ENCODE measurements at places on chromosomes 7 and 10.

DNA sequence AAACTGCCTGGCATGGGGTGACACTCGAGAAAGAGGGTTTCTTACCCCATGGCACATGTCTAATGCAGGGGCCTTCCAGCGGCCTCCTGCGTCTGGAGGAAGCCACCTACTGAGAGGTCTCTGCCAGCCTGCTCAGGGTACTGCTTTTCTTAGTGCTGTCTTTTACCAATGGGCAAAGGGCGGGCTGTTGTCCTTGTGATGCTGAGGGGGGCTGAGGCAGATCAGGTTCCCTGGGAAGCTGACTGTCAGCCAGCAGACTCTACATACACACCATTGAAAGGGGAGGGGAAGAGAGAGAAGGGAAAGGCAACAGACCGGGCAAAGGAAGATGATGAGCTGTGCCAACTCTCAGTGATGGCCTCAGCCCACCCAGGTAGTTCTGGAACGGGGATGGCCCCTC is 48.7 kb downstream of the COL13A1 start:
- DNase-seq: no peak

DNA sequence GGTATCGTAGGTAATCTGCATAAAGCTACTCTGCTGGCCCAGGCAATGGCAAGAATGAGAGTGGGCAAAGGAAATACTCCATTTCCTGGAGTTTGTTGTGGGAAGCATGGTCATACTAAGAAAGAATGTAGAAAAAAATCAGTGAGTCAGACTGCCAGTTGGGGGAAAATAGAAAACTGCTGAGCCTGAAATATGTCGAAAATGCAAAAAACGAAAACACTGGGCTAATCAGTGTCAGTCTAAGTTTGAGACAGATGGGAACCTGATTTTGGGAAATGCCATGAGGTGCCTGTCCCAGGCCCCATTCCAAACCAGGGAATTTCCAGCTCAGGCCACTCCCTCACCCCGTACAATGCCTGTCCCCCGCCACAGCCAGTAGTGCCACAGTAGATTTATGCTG is 150.0 kb downstream of the ZNF33B start:
- DNase-seq: no peak

DNA sequence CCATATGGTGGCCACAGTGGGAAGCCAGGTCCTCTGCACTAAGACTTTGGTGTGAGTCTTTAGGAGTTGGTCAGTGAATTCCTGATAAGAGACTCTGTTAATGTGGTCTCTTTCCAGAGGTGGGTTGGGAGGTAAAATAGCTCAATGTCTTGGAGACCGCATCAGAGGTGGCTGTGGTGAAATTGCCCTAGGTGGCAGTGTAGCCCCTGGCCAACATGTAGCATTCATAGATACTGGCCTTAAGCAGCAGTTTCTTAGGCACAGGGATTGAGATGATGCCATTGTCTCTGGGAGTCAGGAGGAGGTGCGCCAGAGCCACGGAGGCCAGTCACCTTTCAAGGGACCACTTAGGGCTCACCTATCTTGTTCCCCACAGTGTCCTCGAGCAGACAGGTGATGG is 202.8 kb downstream of the CREB5 start:
- no peak for DNase-seq

DNA sequence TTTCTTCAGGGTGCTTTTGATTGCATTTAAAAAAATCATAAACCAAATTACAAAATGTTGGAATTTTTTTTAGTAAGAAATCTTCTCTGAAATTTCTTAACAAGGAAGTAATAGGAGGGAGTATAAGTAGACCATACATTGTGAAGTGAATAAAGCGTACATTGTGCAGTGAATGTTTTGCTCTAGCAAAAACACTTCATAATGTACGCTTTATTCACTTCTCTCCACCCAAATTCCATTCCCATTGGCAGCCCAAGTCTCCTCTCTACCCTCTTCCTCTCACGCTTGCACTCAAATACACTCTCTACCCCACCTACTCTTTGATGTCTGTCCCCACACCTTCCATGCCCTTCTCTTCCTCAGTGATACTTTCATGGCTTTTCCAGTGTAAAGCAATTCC is 241.0 kb downstream of the PPP1R3A start:
- DNase-seq: no peak

GRCh38 chr7:41837916-41838315 is 135.0 kb upstream of the INHBA start:
- no peak for DNase-seq

- no peak for DNase-seq
Observed at GRCh38 chr7:23058408-23059096, 44.6 kb upstream of the HYCC1 start.

DNA sequence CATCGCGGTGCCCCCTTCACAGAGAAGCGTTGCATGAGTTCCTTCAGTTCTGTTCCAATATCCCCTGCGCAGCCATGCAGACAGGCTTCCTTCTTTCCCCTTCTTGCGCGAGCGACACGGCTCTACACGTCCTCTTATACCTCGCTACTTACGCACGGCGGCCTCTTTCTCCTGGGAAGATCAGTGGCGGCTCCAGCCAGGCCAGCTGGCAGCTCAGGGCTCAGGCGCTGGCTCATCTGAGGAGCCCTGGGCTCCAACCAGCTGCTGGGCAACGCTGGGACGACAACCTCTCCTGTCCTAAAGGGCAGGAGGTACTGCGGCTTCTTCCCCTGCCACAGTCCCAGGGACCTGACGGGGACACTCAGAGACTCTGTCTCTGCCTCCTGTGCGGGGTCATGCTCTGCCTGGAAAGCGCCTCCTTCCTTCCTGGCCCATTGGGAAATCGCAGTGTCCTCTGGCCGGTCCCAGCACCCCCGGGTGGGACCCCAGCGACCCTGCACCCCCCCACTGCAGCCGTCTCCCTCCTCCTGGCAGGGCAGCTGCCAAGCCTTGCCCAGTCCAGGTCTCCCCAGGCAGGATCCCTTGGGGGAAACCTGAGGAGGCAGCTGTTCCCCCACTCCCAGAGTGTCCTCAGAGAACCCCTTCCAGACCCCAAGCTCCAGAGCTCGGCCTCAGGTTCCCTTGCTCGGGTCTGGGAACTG is 5.0 kb upstream of the FAM20C start:
- no peak for DNase-seq

GRCh38 chr7:105738133-105738532 is 138.3 kb downstream of the ATXN7L1 start:
- no peak for DNase-seq

- DNase-seq: no peak
Observed at GRCh38 chr10:113555751-113556150, 2.9 kb downstream of the HABP2 start.

GRCh38 chr7:2195400-2196246 is 37.1 kb downstream of the MAD1L1 start:
- no peak for DNase-seq

DNA sequence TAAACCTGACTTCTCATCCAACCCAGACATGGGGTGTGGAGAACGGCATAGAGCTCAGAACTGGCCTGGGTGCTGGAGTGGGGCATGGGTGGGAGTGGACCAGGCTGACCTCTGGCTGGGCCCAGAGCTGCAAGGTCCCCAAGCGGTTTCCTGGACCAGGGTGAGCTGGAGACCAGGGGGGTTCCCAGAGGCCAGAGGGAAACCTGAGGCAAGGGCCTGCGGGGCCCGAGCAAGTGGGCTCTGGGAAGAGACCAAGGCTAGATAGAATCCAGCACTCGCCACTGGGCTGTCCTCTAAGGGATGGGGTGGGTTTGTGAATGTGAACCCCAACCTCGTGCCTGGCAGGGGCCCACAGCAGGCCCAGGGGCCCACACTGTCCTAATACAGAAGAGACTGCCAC is 39.4 kb upstream of the RET start:
- no peak for DNase-seq

GRCh38 chr10:69912589-69912988 is 110.9 kb downstream of the COL13A1 start:
- no peak for DNase-seq

DNA sequence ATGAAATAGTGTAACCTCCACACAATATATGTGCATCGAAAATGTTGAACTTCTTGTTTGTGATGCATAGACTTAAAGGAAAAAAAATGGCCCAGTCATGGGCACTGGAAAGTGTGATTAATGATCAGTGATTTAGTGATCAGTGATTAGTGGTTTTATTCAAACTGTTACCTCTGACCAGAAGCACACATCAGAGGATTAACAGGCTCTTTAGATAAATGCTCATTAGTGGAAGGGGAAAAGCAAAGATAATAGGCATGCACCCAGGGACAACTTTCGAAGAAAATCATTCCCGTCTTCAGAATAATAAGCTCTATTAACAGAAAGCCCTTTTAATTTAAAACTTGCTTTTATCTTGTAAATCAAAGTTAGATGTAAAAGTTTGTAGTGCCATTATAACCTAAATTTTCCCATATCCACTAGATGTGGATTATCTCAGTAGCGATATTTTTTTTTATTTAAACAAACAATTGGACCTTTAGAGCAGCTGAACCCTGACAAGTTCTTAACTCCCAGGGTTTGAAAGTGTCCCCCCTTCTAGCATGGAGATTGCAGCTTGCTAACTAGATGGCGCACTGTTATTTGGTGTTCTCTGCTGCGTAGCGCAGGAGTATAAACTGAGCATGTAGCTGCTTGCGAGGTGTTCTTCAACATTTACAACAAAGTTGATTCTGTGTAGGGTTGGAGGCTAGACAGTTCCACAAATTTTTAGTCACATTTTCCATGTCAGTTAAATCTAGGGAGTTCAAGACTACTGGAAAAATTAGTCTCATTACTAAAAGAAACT is at the start of gene CREB5:
Gene CREB5, plus strand, starts transcription at position 643 of the 787 bp plus-strand sequence. CDS start 397 bp downstream, outside the sequence.
- DNase-seq: no peak

GRCh38 chr7:92969061-92969460 is 132.7 kb upstream of the CDK6 start:
- no peak for DNase-seq

- DNase-seq: no peak
Observed at GRCh38 chr10:79932841-79933379, 16.0 kb downstream of the SFTPD start.

DNA sequence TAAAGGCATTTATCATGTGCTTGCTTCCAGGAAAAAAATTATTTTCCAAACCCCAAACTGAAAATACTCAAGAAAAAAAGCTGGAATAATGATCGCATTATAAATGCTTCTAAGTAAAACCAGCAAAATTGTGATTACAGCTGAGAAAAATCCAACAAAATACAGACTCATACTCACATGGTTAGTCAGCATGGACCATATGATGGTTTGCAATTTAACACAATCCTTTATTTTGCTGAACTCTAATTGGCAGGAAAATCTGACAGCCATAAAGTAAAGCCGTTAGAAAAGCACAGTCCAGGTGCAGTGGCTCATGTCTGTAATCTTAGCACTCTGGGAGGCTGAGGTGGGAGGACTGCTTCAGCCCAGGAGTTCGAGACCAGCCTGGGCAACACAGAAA is 59.6 kb downstream of the BRI3 start:
- no peak for DNase-seq

- no peak for DNase-seq
Observed at GRCh38 chr10:23512355-23513058, 73.6 kb downstream of the OTUD1 start.

DNA sequence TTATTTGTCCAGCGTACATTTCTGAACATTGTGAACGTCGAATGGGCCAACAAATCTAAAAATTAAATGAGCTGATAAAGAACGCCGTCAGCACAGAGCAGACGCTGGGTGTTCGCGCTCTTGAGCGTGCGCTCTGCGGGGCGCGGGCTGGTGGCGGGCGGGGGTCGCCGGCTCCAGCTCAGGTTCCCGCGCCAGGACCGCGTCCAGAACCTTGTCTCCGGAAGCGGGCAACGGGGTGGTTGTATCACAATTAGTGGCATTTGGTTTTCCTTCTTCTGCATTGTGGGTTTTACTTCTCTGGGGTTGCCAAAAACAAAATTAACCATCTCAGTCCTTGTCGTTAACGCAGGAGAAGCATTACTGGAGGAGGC is 2.4 kb downstream of the CYP2E1 start:
- no peak for DNase-seq

- no peak for DNase-seq
Observed at GRCh38 chr7:90817151-90817550, 221.0 kb downstream of the CDK14 start.

GRCh38 chr10:61905837-61906561 is 4.5 kb downstream of the ARID5B start:
- DNase-seq: no peak

- peak; percentile 25 for DNase-seq
Observed at GRCh38 chr7:21355406-21355874, 72.4 kb upstream of the SP4 start.

GRCh38 chr7:117296066-117296465 is 26.8 kb downstream of the WNT2 start:
- DNase-seq: no peak

DNA sequence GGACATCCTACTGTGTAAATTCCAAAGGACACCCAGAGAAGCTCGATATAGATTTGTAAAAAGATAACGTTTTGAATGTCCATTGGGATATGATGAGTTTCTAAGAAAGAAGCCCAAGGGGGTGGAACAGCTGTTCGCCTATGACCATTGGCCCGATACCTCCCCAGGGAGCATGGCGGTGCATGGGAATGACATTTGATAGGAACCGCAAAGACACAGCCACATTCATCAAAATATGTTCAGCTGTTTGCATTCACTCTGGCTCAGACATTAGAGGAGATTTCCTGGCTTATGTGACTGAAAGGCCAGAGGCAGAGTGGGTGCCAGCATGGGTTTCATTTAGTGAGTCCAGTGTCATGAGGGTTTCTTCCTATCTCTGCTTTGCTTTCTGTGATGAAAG is 56.0 kb upstream of the BAIAP2L1 start:
- no peak for DNase-seq

- no peak for DNase-seq
Observed at GRCh38 chr10:124245806-124246440, 152.5 kb upstream of the CHST15 start.

GRCh38 chr7:26101361-26102151 is 50.4 kb upstream of the NFE2L3 start:
- no peak for DNase-seq

DNA sequence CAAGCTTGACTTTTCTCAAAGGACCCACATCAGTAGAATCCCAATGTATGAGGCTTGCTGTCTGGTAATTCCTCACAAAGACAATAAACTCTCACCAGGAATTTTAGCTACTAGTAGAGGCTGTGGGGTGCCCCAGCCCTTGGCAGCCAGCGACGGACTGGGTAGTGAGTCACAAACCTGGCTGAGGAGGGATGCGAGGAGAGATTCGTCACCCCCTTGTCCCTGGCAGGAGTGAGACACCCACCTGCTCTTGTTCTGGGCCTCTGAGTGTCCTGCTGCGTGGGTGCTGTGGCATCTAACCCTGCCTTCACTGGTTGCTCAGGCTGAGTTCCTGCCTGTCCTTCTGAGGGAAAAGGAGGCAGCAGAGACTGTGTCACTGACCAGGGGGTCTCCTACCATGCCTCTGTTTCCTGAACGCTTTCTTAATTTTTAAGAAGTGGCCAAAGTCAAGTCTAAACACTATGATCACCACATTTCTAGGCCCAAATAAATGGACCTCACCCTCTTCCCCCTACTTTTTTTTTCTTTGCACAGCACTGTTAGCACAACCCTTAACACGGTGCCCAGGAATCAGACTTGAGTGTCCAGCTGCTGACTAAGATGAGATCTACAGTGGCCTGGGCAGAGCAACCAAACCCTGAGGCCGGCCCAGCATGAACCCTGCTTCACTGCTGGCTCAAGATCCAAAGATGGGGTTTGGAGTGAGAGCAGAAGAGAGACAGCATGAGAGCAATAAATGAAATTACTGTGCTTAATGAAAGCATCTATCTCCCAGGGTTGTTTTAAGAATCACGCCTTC is 146.4 kb downstream of the ANLN start:
- DNase-seq: no peak

GRCh38 chr7:99090771-99091542 is 53.0 kb downstream of the SMURF1 start:
- DNase-seq: no peak

All from stimulated activated CD8-positive, alpha-beta memory T cell treated with anti-CD3 and anti-CD28 coated beads, Interleukin-2, amount 100 ng/mL, for 1 hour (primary cell).